ENCODE measurements at places on chromosomes 3 and 15.

GRCh38 chr15:76795217-76795616, 109.9 kb downstream of the SCAPER start:
- no peak for DNase-seq

GRCh38 chr3:185779461-185779860, 45.4 kb downstream of the IGF2BP2 start:
- no peak for DNase-seq

GRCh38 chr15:29924750-29925149, 102.5 kb upstream of the TJP1 start:
- no peak for DNase-seq

GRCh38 chr3:27310688-27311087, 58.5 kb downstream of the NEK10 start:
- DNase-seq, result no peak

GRCh38 chr3:150307311-150308036, 100.6 kb upstream of the TSC22D2 start:
- DNase-seq, result no peak
